ENCODE measurements at places on chromosomes 13 and 19.

DNA sequence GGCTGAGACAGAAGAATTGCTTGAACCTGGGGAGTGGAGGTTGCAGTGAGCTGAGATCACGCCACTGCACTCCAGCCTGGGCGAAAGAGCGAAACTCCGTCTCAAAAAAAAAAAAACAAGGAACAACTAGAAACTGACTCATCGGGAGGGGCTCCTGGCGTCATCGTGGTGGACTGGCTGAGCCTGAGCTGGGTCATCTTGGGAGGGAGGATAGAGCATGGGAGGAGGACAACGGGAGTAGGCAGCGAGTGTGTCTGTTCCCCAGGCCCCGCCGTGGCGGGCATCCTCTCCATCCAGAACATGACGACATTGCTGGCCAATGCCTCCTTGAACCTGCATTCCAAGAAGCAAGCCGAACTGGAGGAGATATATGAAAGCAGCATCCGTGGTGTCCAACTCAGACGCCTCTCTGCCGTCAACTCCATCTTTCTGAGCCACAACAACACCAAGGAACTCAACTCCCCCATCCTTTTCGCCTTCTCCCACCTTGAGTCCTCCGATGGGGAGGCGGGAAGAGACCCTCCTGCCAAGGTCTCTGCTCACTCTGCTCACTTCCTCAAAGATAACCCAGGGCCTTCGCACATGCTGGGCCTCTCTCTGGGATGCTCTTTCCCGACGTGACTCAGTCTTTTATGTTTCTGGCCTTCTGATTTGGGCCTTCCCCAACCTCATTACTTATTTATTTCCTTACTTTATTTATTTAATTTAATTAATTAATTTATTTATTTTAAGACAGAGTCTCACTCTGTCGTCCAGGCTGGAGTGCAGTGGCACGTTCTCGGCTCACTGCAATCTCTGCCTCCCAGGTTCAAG, 16.6 kb downstream of the DDX39A start:
- no peak for DNase-seq

GRCh38 chr13:91303031-91303430, 44.5 kb upstream of the MIR17HG start:
- DNase-seq = no peak

GRCh38 chr19:617551-618246, 15.6 kb downstream of the POLRMT start:
- DNase-seq = no peak

DNA sequence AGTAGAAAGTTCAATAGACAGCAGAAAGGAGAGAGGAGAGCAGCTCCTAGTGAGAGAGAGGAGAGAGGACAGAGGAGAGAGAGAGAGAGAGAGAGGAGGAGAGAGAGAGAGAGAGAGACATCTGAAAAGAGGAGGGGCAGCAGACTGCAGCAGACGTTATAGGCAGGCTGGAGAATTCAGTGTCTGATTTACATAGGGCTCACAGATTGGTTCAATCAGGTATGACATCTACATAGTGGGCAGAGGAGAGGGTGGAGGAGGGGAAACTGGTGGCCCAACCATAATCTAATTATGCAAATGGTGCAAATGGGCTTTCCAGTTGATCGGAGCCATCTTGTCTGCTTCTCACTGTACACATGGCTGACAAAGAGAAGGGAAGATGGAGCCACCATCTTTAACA, 221.3 kb upstream of the TRPC4 start:
- no peak for DNase-seq

DNA sequence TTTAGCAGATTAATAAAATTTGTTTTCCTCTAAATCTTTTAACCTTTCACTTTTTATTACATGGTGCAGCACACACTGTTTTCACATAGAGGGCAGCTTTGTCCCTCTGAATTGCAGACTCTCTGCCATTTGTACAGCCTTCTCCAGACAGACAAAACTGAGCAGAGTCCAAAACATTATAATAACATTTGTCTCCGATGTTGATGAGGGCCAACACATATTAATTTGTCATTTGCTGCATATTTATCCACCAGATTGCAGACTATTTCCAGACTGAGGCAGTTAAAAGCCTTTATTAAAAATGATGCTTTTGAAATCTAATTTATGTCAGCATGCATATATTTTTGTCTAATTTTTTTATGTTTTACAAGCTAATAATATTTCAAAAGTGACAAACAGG, 1251.9 kb upstream of the SLC10A2 start:
- DNase-seq = no peak

GRCh38 chr19:1093330-1093729, 1.8 kb downstream of the POLR2E start:
- DNase-seq = no peak

GRCh38 chr13:111480503-111480902, 160.1 kb downstream of the TEX29 start:
- no peak for DNase-seq

- DNase-seq = no peak
Measured at GRCh38 chr19:21604351-21604926, 99.0 kb downstream of the ZNF429 start.

- DNase-seq = no peak
Measured at GRCh38 chr13:39563470-39563735, 39.6 kb downstream of the LHFPL6 start.

DNA sequence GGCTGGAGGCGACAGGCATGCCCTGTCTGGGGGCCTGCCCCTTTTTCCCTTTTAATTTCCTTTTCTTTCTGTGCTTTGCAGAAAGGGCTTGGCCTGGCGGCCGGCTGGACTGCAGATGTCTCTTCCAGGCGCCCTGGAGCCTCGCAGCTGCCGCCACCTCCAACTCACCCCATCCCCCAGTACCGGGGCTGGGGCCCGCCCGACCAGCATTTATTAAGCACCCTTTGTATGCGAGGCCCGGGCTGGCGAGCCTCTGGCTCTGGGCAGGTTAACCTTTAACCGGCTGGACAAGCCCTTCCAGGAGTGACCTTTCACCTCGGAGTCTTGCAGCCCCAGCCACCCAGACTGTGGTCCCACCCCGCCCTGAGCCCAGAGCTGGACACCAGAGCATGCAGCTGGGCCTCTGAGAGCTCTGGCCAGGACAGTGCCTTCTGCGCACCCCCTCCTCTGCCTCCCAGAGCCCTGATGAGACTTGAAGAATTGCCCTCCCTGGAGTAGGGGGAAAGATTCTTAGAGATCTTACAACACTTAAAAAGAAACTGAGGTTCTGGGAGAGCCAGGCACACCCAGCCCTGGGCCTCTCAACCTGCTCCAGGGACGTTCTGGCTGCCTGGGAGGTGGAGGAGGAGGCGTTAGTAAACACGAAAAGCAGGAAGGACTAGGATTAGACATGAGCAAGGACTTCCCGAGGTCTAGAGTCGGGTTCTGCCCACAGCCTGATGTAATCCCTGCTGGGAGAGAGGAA, 1.1 kb upstream of the NR2F6 start:
- DNase-seq = no peak

DNA sequence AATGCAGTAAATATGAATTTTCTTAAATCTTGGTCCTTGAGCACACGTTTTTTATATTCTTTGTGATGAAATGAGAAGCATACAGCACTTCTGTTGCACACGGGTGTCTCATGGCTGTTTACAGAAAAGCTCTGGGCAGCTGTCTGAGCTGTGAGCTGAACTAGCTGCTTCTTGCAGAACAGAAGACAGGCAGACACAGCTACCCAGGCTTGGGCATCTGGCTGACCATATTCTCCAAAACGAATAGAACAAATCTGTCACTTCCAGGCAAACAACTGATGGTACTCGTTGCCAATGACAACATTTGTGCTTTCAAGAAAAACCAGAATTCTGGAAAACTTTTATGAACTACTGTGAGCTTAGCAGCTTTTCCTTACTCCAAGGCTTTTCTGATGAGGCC, 16.2 kb downstream of the PCID2 start:
- DNase-seq = no peak

GRCh38 chr19:55248704-55249103, 10.1 kb downstream of the PPP6R1 start:
- DNase-seq = no peak
